ENCODE measurements at places on chromosomes 2 and 18. TPM values are rescaled to one million over a fixed set of nuclear protein-coding genes. Genes with fewer than 3 reads are reported as not detected.

The UGT1A4 gene
- not detected for polyA plus RNA-seq

The FBXO48 gene
- 0.44 TPM for polyA plus RNA-seq

The SLC25A52 gene
- not detected for polyA plus RNA-seq

The SH2D6 gene
- polyA plus RNA-seq = not detected

The EFEMP1 gene
- polyA plus RNA-seq = not detected

The KRTCAP3 gene
- 1.6 TPM for polyA plus RNA-seq

The POTEJ gene
- polyA plus RNA-seq = not detected

The OR6B2 gene
- polyA plus RNA-seq = not detected

The CIAO1 gene
- polyA plus RNA-seq = 83.5 TPM
